ENCODE measurements at places on chromosomes 12 and 14.

- no peak for DNase-seq
These were observed 198.0 kb upstream of the SYT1 start for GRCh38 chr12:78666584-78666983.

GRCh38 chr12:58470266-58471010 lies 449.9 kb downstream of the LRIG3 start:
- no peak for DNase-seq

DNA sequence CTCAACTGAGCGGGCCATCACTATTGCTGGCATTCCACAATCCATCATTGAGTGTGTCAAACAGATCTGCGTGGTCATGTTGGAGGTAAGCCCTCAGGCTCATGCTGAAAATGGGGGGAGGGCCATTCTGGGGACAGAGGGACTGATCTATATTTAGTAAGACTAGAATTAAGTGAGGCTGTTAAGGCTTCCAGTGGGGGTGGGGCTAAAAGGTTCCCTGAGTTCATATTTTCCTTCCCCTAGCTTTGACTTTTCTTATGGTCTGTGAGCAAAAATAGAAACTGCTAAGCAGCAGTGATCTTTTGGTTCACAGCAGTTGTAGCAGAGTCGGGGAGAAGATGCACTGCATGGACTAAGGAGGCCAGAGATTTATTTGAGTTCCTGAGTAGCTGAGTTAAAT lies 9.2 kb downstream of the PCBP2 start:
- no peak for DNase-seq

- no peak for DNase-seq
These were observed 369.6 kb downstream of the DPF3 start for GRCh38 chr14:72524295-72524629.

DNA sequence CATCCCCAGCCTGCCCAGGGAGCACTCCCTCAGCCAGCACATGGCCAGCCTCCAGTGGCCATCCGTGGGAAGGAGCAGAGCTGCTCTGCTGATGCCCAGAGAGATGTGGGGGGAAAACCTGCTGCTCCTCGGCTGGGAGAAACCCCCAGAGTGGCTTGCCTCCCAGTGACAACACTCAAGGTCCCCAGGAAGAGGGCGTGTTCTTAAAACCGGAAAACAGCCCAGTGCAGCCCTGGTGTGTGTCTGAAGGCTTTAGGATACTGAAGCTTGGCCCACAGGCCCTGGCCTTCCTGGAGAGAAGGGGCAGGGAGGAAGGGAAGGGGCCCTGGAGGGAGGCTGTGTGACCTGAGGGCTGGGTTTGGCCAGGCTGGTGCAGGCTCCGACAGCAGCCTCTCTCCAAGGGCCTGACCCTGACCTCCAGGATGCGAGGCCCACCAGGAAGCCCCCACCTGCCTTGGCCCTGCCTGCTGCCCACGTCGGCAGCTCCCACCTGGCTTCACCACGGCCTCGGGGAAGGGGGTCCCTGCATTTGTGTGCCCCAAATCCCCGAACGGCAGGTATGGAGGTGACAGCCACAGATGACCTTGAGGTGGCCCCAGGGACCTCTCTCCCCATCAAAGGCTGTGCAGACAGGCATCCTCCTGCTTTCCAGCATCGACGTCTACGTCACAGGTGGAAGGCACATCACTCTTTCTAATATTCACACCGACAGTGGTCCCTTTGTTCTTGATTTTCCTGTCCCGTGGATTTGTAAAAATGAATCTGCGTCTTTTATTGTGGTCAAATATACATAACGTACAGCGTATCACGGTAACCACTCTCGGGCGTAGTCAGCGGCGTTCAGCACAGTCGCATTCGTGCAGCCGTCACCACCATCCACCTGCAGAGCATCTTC lies 190.0 kb upstream of the C14orf180 start:
- DNase-seq = peak; percentile 33

DNA sequence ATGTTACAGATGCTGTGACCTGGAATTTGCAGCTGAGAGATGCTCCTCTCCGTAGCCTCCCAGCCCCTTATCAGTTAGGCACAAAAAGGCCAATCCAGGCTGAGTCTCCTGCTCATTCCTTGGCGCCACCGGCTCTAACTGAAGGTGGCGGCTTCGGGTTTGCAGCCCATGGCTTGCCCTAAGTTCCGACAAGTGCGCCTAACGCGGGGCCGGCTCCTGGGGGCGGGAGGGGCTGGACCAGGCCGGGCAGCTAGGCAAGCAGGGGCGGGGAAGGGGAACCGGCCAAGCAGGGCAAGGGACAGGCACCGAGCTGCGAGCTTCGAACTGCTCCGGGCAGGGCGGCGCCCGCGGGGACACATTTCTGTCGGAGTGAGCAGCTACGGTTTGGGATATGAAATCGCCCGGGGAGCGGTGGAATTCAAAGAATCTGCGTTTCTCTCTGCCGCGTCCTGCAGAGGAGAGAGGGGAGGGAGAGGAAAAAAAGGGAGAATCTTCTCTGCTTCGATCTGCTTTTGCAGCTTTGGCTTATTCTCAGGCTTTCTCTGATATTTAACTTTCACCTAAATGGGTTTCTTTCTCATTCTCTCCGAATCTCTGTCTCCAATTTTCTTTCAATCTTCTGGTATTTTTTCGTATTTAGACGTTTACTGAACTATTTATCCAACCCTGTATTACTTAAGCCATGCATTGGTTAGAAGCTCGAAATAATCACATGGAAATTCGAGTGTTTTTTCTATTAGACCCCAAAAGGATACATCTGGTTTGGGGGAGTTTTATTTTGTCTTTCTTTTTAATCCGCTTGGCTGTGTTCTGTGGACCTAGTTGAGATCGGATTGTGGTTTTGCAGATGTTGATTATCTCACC lies 1.6 kb upstream of the HOXC12 start:
- DNase-seq = no peak

DNA sequence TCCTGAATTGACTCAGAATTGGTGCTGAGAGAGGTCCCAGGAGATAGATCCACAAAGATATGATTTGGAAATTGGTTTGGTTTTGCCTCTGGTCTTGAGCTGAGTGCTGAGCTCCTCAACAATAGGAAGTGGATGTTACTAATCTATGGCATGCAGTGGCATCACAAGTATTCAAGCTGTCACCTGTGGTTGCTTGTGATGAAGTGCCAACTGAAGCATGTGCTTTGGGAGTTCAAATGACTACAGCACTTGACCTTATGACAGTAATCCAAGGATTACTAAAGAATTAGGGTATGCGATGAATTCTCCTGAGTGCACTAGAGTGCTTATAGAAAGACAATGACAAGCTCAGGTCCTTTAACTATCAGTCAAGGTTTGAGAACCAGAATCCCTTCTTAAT lies 406.2 kb downstream of the NOVA1 start:
- no peak for DNase-seq

GRCh38 chr14:75222208-75222701 lies 45.8 kb upstream of the TMED10 start:
- no peak for DNase-seq

DNA sequence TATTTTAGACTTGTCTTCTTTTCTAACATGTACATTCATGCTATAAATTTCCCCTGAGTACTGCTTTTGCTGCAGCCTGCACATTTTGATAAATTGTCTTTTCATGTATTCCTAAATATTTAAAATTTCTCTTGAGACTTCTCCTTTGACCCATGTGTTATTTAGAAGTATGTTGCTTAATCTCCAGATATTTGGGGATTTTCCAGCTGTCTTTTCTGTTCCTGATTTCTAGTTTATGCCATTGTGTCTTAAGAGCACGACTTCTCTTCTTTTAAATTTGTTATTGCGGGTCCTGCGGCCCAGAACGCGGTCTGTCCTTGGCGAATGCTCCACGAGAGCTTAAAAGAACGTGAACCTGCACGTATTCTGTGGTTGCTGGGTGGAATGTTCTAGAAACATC lies 136.4 kb downstream of the KIF26A start:
- DNase-seq = no peak

DNA sequence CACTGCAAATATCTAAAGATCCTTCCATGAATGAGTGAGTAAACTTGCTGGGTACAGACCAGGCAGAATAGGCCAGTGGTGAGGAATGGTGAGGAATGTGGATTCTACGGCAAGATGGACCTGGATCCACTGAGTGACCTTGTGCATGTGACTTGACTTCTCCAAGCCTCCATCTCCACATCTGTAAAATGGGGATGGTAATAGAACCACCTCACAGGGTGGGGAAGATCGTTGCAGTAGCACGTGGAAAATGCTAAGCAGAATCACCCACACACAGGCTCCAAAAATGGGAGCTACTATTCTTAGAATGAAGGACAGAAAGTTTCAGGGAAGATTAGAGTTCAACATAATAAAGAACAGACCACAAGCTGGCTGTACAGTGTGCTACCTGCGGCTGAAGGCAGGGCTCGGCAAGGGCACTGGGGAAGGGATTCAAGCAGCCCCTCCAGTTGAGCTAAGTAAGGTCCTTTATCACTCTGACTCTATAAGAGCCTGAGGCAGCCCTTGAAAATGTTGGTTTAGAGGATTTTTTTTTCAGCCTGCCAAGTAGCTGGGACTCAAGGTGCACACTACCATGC lies 47.5 kb downstream of the ACTN1 start:
- no peak for DNase-seq

GRCh38 chr12:2653461-2653965 lies 141.3 kb upstream of the FKBP4 start:
- DNase-seq = no peak

DNA sequence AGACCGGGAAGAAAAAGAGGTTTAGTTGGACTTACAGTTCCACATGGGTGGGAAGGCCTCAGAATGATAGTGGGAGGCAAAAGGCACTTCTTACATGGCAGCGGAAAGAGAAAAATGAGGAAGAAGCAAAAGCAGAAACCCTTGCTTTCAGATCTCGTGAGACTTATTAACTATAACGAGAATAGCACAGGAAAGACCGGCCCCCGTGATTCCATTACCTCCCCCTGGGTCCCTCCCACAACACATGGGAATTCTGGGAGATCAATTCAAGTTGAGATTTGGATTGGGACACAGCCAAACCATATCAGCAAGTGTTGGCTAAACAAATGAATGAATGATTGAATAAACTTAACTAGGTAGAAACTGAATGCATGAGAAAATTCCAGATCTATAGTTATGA lies 85.3 kb upstream of the PARP11 start:
- no peak for DNase-seq

DNA sequence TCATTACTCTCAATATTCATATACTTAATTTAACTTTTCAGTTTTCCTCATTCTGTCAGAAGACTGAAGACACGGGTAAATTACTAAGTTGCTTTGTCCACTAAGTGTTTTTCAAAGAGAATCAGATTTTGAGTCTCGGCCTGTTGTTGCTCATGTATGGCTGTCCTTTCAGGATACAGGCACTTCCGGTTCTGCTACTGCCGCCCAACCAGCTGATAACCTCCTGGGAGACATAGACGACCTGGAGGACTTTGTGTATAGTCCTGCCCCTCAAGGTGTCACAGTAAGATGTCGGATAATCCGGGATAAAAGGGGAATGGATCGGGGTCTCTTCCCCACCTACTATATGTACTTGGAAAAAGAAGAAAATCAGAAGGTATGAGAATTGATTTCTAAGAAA lies 28.3 kb upstream of the TEAD4 start:
- no peak for DNase-seq

DNA sequence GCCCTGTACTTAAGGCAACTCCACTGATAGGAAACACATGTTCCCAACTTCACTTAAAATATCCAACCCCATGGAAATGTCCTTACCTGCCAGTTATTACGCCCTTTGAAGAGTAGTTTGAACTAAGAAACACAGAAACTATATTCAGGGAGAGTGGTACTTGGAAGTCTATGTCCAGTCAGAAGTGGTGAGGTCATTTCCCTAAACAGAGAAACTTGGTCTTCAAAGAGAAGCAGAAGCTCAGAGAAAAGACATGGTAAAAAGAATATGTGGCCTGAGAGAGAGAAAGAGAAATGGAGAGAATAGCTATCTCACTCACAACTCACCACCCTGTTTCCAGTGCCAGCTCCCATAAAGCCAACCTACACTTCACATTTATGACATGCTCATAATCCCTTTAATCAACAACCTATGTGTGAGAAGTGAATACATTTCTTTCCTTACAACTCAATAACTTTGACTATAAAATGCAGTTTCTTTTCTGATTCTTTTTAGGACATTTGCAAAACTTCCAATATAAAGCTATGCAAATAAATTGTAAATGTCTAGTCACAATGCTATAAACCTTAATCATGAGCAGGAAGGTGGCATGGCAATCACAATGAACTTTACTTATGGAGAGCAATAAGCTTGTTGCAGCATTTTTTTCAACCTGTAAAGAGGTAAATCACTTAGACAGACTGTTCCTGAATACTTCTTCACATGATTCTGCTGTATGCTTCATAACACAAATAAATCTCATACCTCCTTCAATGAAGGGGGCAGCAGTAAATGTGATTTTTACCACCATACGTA lies 67.1 kb downstream of the CPNE8 start:
- no peak for DNase-seq

All from activated CD4-positive, alpha-beta T cell treated with anti-CD3 and anti-CD28 coated beads, Interleukin-2, amount 10 ng/mL, durations not matched to agents 7 days and 5 days (primary cell).